ENCODE measurements at places on chromosomes 11 and 22. TPM values are rescaled to one million over a fixed set of nuclear protein-coding genes. Genes with fewer than 3 reads are reported as not detected.

The C11orf91 gene
- total RNA-seq: not detected

The SHANK2 gene
- 182 TPM for total RNA-seq

The RGL4 gene
- 2.6 TPM for total RNA-seq

The CERK gene
- total RNA-seq: 34.8 TPM

The SLC22A12 gene
- total RNA-seq: not detected

The KRTAP5-10 gene
- not detected for total RNA-seq

The JAML gene
- total RNA-seq: 44.6 TPM

The TIMP3 gene
- total RNA-seq: 659 TPM

DNA sequence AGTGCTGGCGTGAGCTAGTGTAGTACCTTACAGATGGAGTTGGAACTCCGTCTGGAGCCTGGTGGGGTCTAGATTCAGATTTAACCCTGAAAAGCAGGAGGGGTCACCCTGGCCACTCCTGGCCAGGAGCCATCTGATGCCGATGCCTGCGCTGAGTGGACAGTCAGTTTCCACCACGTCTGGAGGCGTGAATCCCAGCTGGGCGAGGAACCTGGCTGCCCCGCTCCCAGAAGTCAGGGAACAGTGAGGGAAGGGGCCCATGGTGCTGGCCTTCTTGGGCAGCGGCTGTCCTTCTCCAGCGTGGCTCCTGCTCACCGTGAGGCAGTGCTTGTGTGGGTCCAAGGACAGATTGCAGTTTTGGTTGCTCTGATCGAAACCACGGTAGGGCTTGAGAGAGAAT lies 76.3 kb downstream of the PARVB start:
- no peak for DNase-seq

- DNase-seq: peak; percentile 34
Measured at GRCh38 chr11:65316227-65317024, 1.8 kb downstream of the CDC42EP2 start.

GRCh38 chr11:95922536-95923438 lies 1.1 kb downstream of the MTMR2 start:
- no peak for DNase-seq

GRCh38 chr11:87013912-87014825 lies 23.6 kb upstream of the TMEM135 start:
- no peak for DNase-seq

GRCh38 chr22:33883561-33883960 lies 36.7 kb downstream of the LARGE1 start:
- DNase-seq: peak; percentile 25

DNA sequence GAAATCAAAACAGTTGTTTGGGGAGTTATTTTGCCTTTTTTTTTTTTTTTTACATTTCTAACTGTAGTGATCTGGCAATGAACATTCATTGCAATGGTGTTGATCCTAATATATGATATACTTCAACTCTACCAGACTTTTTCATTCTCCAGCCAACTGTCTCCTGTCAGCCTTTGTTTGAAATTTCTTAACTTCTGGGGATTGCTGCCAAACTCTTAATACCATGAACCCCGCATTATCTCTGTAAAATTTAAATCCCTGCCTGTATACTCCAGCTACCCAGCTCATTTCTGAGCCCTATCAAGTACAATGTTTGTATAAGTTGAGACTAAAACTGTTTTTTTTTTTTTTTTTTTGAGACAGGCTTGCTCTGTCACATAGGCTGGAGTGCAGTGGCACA lies 280.7 kb downstream of the TTC28 start:
- no peak for DNase-seq

DNA sequence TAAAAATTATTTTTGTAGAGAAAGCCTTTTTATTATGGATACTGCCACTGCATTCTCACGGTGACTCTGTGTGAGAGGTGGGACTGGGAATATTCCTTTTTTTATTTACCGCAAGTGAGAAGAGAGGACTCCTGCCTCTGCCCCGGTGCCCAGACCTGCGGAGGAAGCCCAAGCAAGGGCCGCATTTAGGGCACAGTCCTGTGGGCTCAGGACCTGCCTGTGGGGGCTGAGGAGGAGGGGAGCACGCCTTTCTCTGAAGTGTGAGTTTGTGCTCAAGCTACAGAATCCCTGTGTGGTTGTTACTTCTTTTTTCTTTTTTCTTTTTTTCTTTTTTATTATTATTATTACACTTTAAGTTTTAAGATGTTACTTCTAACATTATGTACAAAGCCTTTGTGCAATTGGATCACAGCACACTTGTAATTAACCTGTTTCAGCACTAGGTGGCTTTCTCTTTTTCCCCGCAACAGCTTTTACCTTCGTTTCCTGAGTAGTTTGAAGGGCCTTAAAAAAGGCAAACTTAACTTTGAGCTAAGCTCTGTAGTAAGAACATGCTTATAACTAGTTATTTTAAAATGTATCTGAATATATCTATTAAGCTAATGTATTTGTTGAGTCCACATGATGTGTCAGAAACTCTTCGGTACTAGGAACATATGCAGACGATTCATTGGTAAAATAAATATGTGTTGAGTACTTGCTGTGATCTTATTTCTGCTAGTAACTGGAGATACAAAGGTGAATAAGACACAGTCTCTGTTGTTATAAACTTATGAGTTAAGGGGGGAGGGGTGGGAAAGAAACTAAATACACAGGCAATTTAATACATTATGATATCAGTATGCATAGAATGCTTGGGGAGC lies 18.3 kb downstream of the AMOTL1 start:
- no peak for DNase-seq

DNA sequence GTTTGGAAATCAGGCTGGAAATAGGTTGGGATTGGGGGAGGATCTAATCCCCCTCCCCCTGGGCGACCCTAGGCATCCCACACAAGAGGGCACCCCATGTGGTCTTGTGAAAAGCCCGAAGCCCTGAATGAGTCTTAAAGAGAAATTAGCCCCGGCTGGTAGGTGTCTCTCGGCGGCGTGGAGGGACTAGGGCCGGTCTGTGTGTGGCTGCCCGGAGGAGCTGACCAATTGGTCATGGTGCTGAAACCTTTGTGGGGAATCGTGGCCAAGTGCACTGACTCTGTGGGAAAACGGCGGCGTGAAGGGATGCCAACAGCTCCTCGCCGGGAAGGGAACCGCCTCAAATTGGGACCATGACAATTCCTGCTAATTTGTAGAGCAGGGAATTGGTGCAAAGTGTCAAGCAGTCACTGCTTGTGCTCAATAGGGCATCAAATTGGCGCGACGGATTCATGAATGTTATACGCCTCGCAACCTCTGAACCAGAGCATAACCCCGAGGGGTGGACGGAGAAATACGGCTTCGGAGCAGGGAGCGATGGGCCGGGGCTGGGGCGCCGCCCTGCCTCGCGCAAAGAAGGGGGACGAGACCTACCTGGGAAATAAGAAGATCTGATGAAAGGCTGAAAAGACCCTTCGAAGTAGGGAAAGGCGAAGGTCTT lies 1.5 kb downstream of the DBX1 start:
- peak; percentile 26 for DNase-seq
